Stimulated activated CD4-positive, alpha-beta T cell treated with anti-CD3 and anti-CD28 coated beads, Interleukin-1b, Interleukin-23, amount 100 ng/mL, for 24 hours (primary cell): ENCODE measurements at places on chromosomes 4 and X.

DNA sequence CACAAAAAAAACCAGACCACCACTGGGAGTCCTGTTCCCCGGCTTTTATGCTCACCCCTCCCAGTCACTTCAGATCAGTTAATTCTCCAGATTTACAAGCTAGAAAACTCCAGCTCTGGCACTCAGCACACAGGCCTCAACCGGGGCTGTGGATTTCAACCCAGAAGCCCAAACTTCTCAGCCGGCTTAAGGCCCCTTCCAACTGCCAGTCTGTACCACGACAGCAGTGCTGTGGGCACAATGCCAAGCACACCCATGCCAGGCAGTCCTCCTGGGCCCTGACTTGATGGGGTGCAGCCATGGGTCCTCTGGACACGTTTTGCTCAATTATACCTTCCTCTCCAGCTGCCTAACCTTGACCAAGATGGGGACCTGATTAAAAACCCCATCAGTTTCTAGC is 12.2 kb downstream of the SOD3 start:
- no peak for DNase-seq

DNA sequence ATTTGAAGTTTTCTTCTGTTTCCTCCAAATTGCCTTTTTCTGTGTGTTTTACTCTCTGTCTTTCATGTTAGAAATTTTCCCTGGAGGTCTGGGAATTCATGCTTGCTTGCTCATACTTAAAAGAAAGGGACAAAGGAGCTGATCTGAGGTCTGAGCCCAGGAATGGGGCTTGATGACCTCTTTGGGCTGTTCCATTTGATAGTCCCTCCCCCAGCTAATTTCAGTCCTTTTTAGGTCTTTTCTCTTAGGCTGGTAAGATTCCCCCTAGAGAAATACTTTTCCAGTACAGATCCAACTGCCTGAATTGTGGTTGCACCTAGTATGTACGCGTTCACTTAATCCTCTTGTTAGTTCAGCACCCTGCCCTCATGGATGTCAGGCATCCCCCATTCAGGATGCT is 5.5 kb upstream of the PIGA start:
- DNase-seq, result no peak

DNA sequence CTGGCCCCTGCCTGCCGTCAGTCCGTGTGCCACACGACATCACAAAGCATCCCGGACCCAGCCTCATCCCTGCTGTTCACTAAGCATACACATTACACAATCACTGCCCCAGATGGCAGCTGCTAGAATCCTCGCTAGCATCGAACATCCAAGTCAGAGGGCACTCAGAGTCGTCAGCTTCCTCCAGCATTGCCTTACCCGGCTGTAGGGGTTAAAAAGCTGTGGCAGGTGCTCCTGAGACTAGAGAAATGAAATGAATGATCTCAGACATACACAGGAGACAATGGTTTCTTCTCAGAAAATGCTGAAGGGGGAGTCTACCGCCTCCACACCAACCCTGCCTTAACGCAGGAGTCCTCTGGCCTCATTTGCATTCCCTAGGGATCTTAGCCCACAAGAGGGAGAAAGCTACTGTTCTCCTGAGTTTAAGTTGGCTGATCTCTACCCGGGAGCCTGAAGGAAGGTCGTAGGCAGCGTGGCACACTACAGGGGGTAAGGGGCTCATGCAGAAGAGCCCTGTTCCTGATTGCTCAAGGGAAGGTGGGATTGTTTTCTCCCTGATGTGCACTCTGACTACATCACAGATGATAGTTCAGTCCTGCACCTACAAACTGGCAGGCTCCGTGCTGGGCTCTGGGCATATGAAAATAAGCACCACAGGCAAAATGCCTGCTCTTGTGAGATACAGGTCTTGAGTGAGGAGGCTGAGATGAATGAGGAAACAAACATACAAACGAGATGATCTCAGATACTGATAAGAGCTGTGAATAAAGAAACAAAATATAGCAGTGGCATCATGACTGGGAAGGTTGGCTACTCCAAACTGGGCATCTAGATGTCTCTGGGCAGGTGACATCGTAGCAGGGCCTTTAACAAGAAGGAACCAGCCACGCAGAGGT is 2.6 kb upstream of the KIAA0232 start:
- no peak for DNase-seq

DNA sequence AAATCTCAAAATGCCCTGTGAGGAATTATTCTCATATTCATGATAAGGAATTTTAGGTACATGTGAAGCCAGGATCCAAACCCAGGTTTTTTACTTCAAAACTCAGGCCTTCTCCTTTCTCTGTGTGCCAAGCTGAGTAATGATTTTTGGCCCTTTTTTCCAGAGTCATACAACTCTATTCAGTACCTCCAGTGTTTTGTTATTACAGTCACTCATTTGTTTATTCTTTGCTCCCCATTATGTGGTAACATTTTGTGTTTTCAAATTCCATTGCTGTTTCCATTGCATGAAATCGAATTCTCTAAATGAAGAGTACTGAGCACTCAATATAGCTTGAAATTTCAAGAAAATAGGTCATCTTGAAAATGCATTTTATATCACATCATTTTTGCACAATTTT is 315.4 kb downstream of the NR3C2 start:
- DNase-seq, result no peak

GRCh38 chr4:102390438-102390837 is 45.2 kb upstream of the SLC39A8 start:
- DNase-seq, result no peak

GRCh38 chrX:15418707-15419181 is 34.5 kb upstream of the VEGFD start:
- no peak for DNase-seq

- no peak for DNase-seq
These were observed 45.2 kb upstream of the SYTL5 start for GRCh38 chrX:37961118-37961517.

DNA sequence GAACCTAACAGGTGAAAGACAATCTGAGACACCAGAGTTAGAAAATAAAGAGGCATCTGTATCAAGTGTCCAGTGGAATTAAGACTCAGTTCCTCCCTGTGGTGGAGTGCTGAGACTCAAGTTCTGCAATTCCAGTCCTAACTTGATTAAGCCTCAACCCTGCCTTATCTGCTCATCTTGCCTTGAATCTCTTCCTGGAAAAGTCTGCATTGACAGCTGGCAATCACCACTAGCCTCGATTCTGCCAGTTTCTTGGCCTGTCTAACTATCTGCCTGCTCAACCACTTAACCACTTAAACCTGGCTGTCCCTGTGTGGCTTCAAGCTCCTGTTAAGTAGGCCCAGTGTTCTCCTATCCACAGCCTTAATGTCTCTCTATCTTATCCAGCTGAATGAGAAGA is 22.4 kb upstream of the NEIL3 start:
- DNase-seq, result no peak

- DNase-seq, result no peak
These were observed 111.2 kb downstream of the ELOVL6 start for GRCh38 chr4:110087070-110087708.

- DNase-seq, result no peak
These were observed 19.9 kb downstream of the AWAT2 start for GRCh38 chrX:70029863-70030262.

- no peak for DNase-seq
These were observed 11.3 kb downstream of the APBB2 start for GRCh38 chr4:41202820-41203568.

- DNase-seq, result no peak
These were observed 55.6 kb upstream of the NKAP start for GRCh38 chrX:119999087-119999634.

- no peak for DNase-seq
These were observed 62.7 kb downstream of the KDM6A start for GRCh38 chrX:44935640-44936039.

GRCh38 chrX:72685810-72686456 is 28.2 kb downstream of the PHKA1 start:
- DNase-seq, result no peak

- DNase-seq, result no peak
These were observed 53.4 kb downstream of the COL4A6 start for GRCh38 chrX:108384783-108385182.

GRCh38 chrX:155718972-155719586 is 106.3 kb upstream of the TMLHE start:
- DNase-seq, result no peak

DNA sequence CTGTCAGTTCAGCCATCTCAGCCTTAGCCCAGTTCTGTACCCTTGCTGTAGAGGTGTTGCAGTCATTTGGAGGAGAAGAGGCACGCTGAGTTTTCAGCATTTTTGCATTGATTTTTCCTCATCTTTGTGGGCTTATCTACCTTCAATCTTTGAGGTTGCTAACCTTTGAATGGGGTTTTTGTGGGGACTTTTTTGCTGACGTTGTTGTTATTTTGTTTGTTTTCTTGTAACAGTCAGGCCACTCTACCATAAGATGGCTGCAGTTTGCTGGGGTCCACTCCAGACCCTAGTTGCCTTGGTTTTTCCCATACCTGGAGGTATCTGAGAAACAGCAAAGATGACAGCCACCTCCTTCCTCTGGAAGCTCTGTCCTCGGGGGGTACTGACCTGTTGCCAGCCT is 22.8 kb upstream of the TMEM271 start:
- DNase-seq, result no peak

GRCh38 chrX:118569676-118570075 is 74.1 kb downstream of the DOCK11 start:
- DNase-seq, result no peak

DNA sequence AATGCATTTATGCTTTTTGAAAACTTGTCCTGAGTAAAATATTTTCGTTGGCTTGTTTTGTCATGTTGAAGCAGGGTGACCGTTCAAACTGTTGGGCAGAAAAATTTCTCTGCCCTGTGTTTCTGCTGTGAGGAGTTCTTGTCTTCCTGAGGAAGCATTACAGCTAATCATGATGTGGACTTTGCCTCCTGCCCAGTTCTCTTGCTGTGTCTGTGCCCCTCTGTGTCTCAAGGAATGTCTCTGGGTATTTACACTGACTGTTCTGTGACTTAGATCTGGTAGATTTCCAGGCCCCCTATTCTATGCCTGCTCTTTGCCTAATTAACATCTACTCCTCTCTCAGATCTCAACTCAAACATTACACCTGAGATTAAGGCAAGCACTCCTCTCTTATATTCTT is 30.4 kb upstream of the RPL34 start:
- DNase-seq, result no peak

GRCh38 chr4:119205690-119206089 is 6.8 kb upstream of the USP53 start:
- no peak for DNase-seq

- DNase-seq, result no peak
These were observed 407 bp downstream of the IL13RA1 start for GRCh38 chrX:118727686-118728339.

DNA sequence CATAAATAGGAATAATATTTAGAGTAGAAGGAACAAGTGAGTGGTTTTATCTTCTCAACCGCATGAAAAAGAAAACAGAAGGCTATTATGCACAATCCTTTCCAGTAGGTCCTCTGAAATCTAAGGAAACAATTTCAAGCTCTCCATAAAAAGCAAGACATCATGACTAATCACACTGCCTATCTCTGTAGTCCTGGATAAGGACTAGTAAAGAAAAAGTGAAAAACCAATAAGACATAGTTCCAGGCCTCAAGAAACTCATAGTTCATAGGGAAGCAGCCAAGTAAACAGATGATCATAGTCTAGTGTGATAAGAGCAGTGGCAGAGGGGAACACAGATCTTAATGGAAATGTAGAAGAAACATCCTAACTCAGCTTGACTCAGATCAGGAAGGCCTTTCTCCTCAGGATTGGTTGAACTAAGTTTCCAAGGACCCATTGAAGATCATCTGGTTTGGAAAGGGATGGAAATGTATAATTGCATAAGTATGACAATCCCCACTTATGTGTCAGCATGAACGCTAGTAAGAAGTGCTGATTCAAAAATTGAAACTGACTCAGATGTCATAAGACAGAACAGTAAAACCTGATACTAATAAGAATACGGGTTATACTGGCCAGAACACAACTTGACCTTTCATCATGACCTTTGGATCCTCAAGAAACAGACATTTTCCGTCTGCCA is 155.3 kb downstream of the GRIA3 start:
- no peak for DNase-seq

DNA sequence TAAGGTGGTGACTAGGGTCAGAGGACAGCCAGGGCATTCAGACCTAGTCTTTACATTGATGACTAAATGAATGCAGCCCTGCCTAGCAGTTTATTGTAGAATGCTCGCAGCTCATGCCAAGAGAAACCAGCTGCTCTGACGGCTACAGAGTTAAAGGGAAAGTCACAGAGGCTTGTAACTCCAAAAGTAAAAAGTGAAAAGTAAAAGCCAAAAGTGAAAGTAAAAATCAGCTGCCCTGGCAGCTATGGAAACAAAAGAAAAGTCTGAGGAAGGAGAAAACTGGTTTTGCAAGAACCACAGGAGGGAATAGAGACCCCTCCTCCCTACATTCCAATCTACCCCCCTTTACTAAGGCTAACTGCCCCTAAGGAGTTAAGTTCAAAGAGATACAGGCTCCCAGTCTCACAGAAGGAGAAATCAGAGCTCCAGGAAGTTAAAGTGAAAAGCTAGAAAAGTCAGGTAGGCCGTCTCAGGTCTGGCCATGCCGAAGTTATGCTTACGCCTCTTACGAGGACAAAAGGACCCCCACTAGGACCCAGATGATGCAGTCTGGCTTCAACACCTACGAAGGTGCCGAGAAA is 6.0 kb downstream of the GAGE10 start:
- no peak for DNase-seq

GRCh38 chrX:96684339-96685209 is at the start of gene DIAPH2:
Gene DIAPH2, plus strand, starts transcription at chrX:96684842.
- peak; percentile 53 for DNase-seq

DNA sequence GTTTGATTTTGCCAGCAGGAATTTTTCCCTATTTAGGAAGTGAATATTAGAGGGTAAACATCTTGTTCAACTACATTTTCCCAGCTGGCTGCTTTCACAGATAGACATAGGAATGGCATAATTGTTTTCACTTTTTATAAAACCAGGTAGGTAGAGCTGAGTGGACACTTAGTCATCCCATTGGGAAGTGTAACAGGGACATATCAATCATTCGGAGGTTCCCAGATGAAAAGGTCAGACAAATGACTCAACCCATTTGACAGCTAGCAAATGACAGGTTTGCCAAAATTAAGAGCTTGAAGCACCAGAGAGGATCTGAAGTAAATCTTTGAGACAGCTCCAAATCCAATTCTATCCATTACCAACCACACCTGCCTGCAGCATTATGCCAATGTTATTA is 205.3 kb downstream of the SLC39A8 start:
- DNase-seq, result no peak

DNA sequence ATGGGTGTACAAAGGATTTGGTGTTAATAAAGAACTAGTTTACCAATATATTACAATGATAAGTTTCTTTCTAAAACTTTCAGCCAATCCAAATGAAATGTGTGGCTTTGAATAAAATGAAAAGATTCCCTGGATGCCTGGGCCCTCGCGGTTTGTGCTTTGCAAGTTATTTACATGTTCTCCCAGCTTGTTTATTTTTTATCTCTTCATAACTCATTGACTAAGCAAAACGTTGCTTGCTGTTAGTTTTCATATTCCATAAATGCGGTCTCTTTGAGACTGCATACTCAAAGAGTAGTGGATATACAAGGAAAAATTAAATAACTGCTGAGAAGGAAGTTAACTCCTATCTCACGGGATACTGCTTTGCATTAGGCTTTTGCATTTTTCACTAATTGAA is 26.0 kb downstream of the FHDC1 start:
- no peak for DNase-seq
